ENCODE measurements at places on chromosomes 3 and 15.

DNA sequence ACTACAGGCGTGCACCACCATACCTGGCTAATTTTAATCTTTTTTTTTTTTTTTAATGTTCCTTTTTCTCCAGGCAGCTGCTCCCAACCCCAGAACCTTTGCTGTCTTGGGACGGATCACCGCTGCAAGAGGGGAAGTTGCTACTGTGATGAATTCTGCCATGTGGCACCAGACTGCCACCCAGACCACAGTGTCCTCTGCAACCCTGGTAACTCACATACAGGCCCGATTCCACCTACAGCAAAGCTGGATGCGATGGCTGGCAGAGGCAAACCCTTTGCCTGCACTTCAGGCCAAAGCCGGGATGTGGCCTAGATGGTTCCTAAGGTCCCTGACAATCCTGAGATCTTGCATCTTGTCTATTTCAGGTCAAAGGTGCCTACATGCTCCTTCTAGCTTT lies 12.7 kb upstream of the MUC20 start:
- no peak for DNase-seq

DNA sequence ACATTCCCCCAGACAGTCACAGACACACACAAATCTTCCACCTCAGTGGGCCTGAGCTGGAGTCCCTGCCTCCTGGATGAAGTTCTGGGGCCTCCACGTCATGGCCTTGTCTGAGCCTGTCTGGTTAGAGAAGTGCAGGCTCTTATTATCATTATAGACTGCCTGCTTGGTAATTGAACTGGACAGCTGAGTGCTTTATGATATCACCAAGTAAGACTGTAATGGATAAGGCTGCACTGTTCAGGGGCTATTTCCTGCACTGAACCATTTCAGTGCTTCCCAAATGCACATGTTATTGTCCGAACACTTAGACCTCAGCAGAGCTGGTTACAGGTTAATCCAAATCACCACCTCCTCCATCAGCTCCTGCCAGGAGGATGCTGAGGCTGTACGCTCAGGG lies 8.7 kb upstream of the ST6GAL1 start:
- DNase-seq, result no peak

DNA sequence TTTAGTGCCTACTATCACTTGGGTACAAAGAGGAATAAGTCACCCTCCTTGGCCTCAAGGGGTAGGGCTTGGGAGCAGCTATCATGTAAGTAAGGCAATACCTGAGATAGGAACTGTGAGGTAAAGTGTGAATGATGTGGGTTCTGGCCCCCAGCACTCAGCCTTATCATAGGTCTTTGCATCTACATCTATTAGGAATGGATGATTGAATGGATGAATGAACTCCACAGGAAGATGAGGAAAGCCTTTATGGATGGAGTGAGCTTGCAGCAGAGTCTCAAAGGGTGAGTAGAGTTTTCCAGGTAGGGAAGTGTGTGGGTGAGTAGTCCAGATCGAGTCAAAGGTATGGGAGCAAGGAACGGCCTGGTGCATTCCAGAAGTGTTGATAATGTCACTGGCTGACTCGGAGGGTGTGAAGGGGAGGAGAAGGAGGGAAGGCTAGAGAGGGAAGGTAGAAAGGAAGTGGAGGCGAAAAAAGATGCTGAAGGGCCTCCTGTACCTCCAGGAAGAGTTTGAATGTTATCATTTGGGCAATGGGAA lies 13.1 kb upstream of the ABHD2 start:
- no peak for DNase-seq

DNA sequence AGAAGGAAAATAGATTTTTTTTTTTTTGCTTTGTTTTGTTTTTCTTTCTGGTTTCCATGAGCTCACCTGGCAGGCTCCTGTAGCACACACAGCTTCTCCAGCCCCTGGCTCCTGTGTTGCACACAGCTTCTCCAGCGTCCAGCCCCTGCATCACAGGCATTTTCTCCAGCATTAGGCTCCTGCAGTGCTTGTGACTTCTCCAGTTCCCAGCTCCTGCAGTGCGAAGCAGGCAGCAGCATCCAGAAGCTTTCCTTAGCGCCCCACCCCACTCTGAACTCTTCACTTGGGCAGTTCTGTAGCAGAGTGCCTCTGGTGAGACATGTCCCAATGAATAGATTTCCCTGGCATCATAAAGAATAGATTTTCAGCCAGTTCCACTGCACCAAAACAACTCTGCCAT lies 5.5 kb upstream of the CCDC39 start:
- no peak for DNase-seq

DNA sequence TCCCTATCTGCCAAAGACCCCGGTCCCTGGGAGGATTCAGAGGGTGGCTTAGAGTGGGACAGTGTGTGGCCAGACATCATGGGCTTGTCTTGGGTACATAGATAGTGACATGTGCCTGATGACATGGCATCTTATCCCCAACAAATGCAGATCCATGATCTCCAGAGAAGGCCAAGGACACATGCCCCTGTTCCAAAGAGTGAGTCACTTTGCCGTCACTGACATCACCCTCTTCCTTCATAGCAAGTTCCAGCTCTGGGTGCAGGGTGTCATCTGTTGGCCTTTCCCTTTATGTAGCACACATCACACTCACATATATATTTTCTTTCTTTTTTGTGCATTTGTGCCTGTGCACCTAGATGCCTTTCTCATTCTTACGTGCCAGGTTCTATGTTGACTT lies 350.5 kb downstream of the LRTM1 start:
- no peak for DNase-seq

GRCh38 chr15:78205337-78205736 lies 29.0 kb downstream of the ACSBG1 start:
- no peak for DNase-seq

GRCh38 chr15:47715856-47716445 lies 1.4 kb upstream of the SEMA6D start:
- DNase-seq, result no peak

GRCh38 chr3:87549208-87549607 lies 272.8 kb upstream of the POU1F1 start:
- no peak for DNase-seq

- no peak for DNase-seq
Observed at GRCh38 chr3:145094355-145094941, 1066.5 kb downstream of the PLOD2 start.

DNA sequence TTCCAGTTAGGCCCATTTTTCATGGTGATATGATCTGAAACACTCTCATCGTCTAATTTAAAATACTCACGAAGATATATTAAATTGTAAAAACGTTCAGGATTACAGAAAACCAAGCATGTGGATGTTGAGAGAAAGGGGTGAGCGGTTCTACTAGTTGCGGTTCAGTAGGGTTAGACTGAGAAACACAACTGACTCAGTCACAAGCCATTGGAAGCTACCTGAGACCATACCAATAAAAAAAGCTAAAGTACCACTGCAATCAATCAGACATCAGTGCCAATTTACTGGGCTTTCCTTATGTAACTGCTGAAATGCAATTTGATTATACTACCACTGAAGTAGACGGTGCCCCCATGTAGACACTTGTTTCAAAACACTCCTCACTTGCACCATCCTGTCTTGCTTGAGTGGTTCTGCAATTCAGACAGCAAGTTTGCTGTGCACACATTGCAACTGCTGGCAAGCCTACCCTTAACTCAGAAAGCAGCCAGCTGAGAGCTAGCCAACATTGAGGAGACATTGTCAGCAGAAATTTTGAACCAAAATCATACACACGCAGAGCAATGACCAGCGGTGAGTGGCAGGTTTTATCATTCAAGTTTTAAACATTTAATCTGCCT lies 368.7 kb upstream of the ARHGEF26 start:
- no peak for DNase-seq

GRCh38 chr3:116423945-116424344 lies 21.3 kb downstream of the LSAMP start:
- DNase-seq, result no peak

GRCh38 chr15:90352107-90352893 lies at the start of gene ZNF774:
ZNF774 (plus strand) TSS chr15:90352284; CDS start chr15:90354661, 2,377 bp downstream.
- peak; percentile 80 for DNase-seq

GRCh38 chr3:67033079-67033478 lies 35.0 kb downstream of the KBTBD8 start:
- no peak for DNase-seq

GRCh38 chr3:151265866-151266265 lies 12.5 kb downstream of the P2RY14 start:
- no peak for DNase-seq

DNA sequence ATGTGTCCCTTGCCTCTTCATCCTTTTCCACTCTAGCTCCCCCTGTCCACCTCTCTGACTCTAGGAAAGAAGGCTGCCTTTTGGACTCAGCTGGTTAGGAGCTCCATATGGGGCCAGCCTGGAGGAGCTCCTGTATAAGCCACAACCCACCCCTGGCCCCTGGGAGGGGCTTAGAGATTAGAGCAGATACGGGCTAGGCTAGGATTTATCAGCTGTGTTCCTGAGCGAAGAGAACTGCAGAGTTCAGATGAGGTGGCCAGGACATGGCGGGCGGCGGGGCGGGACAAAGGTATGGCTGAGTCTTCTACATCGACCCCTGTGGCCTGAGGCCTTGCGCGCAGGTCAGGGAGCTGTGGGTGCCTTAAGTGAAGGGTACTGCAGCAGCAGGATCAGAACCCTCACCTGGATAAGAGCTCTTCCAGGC lies 7.9 kb downstream of the NBEAL2 start:
- no peak for DNase-seq

DNA sequence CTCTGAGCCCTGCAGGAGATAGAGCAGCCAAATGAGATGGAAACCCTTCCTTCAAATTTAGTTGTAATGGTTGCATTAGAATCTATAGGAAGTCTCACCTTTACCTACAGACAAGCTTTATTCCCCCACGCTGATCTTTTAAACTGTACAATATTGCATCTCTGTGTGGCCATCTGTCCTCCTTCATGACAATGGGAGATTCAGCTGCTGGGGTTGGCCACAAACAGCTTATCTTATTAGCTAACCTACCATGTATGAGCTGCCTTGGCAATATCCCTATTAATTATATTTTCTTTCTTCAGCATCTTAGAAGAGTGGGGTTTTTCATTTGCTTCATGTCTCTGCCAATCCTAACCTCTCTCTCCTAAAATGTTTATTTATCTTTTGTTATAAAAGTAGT lies 238.7 kb upstream of the NR2E3 start:
- DNase-seq, result no peak

DNA sequence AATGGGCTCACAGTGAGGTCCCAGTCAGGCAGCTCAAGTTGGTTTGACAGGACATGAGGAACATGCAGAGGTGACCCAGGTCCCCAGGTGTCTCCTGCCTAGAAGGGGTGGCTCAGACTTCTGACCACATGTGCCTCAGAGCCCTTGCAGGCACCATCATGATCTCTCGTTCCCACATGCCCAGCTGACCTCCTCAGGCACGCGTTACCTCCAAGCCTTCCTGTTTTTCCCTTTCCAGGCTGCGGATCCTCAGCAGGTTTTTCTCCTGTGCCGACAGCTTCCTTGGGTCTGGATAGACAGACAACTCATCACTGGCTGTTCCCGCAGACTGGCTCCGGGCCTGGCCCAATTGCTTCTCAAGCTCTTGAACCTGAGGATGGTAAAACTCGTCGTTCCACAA lies 30.4 kb downstream of the CCDC13 start:
- DNase-seq, result no peak

GRCh38 chr3:46859001-46859710 lies 4.1 kb downstream of the MYL3 start:
- DNase-seq, result no peak

DNA sequence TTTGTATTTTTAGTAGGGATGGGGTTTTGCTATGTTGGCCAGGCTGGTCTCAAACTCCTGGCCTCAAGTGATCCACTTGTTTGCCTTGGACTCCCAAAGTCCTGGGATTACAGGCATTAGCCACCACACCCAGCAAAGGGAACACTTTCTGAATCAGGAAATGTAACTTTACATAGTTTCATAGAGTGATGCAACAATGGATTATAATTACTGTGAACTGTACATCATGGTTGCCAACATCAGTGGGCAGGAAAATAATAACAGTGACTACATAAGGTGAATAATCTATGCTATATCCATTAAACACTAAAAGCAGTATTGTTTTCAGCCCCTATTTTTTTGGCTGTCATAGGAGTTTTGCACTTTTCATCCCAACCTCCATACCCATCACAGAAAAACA lies 5.0 kb upstream of the KPNA1 start:
- no peak for DNase-seq

DNA sequence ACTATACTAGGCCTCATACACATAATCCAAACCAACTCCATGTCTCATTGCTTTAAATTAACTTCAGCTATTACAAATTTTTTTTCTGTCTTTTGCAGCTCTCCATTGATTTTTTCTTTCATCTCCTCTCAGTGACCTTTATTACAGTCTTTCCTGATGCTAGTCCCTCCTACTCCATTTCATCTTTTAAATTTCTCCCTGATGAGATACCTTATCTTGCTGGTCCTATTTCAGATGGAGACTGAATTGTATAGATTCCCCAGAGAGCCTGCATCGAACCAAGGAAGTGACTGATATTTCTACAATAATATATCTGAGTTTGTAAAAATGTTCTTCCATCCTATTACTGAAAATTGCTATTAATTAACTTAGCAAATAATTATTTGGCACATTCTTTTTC lies 45.7 kb upstream of the NEO1 start:
- DNase-seq, result no peak

- no peak for DNase-seq
Observed at GRCh38 chr3:155441026-155441425, 147.5 kb upstream of the STRIT1 start.

DNA sequence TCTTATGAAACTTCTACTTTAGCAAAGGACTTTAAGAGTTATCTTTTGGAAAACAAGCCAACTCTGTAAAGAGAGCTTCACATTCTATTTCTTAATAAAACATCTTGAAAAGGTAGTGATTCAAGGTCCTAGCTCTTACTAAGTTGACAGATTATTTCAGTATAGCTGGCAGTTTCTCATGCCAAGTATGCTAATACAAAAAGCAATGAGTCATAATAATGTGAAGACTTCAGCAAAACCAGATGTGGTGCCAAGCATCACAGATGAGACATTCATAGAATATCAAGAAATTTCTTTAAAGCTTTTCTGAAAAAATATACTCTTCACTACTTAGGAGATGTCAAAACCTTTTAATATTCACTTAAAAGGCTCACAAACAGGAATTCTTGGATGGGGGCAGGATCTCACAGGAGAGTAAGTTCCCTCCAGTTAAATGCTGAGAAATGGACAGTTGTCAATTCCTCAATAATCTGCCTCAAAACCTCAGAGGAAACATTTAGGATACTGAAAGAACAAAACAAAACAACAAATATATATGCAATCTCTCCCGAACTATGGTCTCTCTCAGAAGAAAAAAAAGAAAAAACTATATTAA lies 45.6 kb downstream of the DCBLD2 start:
- no peak for DNase-seq

DNA sequence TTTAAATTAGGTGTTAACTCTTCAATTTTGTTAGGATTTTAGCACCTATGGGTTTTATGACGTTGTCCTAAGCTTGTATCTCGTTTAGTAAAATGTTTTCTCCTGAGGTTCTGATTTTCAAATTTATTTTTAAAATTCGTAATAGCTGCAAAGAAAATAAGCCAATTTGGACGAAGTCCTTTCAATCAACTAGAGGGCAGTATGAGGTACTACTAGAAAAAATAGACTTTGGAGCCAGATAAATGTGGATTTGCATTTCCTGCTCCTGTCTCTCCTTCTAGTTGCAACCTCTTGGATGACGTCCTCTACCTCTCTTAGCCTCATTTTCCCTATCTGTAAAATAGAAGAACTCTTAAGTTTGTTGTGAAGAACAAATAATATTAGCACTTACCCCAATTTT lies 81.1 kb downstream of the SLTM start:
- no peak for DNase-seq

GRCh38 chr15:40337597-40337996 lies 3.1 kb downstream of the CCDC9B start:
- DNase-seq, result no peak

Data from stimulated activated CD8-positive, alpha-beta memory T cell treated with anti-CD3 and anti-CD28 coated beads, Interleukin-12 subunit alpha, Interleukin-12 subunit beta, amount 100 ng/mL, for 1 hour (primary cell).